Stimulated activated CD8-positive, alpha-beta memory T cell treated with anti-CD3 and anti-CD28 coated beads, Interleukin-4, amount 100 ng/mL, for 48 hours (primary cell): ENCODE measurements at places on chromosomes 2 and 18.

DNA sequence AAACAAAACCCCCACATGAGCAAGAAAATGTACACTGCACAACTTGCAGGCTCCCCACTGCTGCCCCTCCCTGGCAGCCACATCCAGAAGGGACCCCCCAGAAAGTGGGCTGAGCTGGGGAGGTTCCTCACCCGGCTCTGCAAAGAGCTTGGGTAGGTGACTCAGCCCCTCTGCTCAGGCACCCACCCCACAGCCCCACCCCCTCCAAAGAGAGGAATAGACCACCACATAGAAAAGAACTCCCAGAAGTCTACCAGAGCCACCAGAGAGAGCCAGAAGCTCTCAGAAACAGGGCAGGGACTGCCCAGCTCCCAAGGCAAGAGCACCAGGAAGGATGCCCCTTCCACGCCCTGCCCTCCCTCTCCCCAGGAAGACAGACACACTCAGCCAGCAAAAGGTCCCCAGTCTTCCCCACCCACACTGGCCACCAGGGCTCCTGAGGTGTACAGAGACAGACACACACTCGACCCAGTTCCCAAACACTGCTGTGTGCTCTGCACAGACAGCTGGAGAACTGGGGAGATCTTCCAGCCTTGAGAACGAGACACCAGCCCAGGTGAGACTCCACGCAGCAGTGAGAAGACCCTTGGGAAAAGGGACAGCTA is 28.2 kb downstream of the BIN1 start:
- DNase-seq: peak; percentile 41

DNA sequence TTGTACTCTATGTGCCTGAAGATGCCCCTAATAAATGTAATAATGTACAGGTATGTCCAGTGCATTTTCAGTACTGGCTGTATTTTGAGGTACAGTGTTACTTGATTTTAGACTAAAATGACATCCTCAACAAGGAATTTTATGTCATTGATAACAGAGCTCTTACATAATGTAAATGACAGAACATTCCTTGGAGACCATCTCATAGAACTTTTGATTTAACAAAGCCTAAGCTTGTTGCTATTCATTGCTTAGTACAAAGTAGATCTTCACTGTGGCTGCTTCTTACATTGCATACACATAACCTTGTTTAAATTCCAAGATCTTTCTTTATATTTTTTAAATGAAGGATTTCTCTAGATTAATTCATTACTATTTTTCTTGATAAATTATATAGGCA is 24.1 kb downstream of the DYNC1I2 start:
- no peak for DNase-seq

GRCh38 chr2:16931441-16931840 is 265.8 kb upstream of the CYRIA start:
- DNase-seq: no peak

GRCh38 chr2:202765436-202765835 is 106.1 kb downstream of the ICA1L start:
- DNase-seq: no peak

- DNase-seq: no peak
Observed at GRCh38 chr2:165305391-165306096, 66.3 kb downstream of the SCN2A start.

DNA sequence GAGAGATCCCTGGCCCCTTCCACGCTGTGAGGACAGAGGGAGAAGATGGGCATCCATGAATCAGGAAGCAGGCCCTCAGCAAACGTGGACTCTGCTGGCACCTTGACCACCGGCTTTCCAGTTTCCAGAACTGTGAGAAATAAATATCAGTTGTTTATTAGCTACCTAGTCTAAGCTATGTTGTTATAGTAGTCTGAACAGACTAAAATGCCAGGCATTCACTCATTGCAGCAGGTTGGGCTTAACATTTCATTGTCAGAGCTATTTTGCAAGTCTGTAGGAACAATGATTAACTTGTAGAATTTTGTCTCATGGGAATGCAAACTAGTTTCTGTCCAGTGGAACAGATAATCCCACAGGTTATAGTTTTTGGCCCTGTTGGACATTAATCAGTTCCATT is 24.8 kb upstream of the TBC1D8 start:
- DNase-seq: no peak

DNA sequence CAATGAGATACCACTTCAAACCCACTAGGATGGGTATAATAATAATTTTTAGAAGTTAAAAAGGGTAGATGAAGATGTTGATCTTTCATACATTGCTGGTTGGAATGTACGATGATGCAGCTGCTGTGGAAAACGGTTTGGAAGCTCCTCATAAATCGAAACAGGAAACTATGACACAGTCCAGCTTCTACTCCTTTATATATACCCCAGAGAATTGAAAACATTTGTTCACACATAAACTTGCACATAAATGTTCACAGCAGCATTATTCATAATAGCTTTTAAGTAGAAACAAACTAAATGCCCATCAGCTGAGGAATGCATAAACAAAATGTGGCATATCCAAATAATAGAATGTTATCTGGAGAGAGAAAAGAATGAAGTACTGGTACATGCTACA is 95.0 kb downstream of the STRADB start:
- DNase-seq: no peak

DNA sequence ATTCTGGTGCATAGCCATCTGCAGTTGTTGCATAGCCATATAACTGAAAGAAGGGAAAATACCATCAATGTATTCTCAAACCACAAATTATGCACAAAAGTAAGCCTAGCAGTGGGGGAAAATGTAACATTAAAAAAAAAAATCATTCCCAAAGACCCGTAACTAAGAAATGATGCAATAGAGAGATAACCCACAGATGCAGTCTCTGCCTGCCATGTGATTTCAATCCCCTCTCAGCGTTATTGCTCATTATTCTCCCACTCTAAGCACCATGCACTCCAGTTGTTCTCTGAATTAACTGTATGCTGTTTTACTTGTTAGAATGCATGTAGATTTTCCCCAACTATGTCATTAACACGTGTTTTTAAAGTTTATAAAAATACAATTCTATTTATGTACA is 14.1 kb downstream of the DSC1 start:
- DNase-seq: no peak

DNA sequence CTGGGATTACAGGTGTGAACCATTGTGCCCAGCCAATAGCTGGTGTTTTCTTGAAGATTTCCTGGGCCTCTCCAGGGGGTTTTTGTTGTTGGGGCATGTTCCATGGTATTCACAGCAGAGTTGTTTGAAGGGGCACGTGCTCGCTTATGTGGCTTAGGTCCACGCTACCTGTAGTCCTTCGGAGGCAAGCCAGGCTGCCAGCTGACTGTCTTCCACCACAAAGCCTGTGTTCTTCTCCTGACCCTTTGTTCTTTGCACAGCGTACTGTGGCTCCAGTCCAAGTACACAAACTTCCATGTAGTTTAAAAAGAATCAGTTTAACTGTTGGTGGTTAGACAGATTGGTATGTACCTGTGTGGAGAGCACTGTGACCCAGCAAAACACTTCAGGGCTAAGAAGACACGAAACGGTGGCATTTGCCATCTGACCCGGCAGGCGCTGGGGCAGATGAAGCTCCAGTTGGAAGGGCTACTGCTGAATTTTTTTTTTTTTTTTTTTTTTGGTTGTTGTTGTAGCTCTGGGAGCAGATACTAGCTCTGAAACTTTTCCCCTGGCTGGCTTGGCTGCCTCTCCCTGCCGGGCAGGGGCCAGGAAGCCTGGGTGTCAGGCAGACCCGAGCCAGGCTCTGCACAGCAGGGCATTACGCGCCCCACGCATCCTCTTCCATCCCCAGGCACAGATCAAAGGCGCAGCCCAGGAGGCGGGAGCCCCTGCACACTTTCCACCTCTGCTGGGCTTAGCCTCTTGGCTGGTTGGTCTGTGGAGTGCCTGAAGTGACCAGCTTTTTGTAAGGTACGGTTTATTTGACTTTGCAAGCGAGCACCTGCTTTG is 5.7 kb downstream of the GREB1 start:
- DNase-seq: no peak

- DNase-seq: no peak
Observed at GRCh38 chr2:10387033-10387432, 61.1 kb downstream of the ODC1 start.

DNA sequence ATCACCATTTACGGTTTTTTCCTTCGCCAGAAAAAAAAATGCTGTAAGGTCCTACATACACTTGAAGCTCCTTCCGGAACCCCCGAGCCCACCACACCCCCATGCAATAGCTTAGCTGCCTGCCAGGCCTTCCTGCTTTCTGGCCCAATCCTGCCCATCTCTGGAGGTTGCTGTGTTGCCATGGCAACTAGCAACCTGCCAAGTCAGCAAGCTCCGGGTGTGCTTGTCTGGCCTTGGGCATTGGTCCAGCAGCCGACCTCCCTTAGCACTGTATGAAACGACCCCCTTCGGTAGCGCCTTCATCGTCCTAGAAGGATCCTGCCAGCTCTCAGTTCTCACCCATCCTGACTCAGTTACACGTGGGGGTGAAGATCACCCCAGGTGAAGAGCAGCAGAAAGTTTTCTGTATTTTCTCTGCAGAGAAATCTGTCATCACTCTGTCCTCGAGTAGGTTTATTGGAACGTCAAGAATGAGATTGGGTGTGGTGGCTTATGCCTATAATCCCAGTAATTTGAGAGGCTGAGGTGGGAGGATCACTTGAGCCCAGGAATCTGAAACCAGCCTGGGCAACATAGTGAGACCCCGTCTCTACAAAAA is 47.4 kb upstream of the MTCL1 start:
- no peak for DNase-seq

DNA sequence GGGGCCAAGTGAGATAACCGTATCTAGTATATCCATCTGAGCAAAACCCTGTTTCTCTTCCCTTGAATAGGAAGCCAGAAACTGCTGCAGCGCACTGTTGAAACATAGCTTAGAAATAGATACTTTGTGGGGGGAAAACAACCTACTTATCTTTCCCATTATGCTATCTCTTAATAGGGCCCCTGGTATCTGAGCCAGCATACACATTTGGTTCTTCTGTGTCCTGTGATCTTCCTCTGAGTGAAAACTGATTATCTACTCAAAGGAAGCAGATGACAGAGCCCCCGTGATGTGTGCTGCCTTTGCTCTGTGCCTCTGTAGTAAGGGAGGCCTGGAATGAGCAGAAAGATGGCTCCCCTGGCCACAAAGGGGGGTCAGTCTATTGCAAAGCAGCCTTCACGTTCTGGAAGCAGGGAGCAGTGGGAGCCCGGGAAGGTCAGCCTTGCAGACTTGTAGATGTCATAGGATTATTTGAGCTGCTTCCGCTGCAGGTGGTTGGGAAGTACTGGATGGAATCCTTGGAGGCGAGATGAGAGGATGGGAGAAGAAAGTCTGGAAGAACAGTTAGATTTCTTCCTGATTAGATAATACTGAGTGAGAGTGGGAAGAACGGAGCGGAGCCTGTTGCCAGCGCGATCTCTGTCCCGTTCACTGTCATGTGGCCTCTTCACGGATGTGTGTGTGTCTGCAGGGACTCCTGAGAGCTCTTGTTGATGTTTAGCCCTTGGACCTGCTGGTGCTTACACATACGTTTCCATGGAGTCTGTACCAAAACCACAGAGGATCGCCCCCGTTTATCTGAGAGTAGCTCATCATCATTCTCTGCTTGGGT is 150.1 kb downstream of the AGAP1 start:
- DNase-seq: no peak

GRCh38 chr2:18501729-18502128 is 58.7 kb downstream of the RDH14 start:
- DNase-seq: no peak

DNA sequence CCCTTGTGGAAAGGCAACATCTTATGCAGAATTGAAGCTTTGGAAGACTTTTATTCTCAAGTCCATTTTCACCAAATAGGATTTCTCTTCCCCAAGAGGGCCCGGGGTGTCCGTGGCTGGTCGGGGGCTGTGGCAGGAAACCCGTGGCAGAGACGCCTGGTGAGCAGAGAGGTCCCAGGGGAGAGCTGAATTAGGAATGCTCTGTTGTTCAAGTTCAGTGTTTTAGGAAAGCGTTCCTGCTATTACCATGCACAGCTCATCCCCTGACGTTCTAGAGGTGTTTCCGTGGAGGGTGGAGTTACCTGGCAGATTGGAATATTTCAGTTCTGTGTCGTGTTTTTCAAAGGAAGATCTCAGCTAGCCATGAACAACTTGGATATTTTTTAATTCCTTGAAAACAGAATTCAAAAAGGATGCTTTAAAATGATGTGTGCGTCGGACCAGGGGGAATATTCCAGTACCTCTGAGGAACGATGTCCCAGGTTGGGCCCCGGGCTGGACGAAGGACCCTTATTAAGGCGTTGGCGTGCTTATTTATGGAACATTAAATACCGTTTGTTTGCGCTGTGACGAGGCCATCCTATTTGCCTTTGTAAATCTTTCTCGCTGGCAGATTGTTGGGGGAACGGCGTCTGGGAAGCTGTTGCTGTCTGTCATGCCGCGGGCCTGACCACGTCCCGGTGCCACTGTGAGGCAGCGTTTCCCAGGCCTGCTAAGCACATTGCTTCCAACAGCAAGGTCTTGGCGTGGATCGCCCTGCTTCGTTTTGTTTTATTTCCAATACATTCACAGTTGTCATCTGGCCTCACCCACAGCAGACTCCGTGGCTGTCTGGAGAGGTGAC is 8.2 kb downstream of the NFATC1 start:
- no peak for DNase-seq

- no peak for DNase-seq
Observed at GRCh38 chr2:238167344-238167715, 8.6 kb downstream of the ERFE start.

DNA sequence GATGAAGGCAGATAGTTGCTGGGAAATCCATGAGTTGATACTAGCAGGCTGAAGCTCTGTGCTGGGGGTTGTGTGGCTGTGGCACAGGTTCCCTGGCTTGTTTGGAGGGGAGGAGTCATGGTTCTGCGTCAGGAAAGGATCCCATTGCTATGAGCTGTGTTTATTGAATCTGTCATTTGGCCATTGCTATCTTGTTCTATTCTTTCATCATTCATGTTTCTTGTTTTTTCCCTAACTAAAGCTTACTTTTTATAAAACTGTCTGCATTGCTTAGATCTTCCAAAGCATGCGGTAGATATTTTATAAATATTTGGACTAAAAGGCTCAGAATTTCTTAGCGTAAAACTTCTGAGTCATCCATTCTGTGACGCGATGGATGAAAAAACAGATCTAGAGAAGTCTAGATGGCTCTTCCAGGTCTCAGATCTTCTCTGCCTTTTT is 335.3 kb downstream of the PTPRM start:
- no peak for DNase-seq

DNA sequence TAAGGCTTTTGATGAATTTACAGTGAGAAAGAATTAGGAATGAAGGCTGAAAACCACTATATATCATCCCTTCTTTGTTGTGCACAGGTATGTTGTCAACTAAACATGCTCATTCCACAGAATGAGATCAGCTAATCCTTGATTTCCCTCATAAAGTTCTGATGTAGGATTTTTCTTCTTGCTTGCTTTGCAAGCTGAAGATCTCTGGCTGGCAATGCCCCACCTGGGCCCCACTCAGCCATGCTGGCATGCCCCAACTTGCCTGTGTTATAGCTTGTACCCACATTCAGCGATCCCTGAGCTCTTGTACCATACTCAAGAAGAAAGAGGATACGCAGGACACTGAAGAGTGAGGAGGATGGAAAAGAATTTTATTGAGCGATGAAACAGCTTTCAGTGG is 18.0 kb upstream of the SERPINB11 start:
- no peak for DNase-seq

DNA sequence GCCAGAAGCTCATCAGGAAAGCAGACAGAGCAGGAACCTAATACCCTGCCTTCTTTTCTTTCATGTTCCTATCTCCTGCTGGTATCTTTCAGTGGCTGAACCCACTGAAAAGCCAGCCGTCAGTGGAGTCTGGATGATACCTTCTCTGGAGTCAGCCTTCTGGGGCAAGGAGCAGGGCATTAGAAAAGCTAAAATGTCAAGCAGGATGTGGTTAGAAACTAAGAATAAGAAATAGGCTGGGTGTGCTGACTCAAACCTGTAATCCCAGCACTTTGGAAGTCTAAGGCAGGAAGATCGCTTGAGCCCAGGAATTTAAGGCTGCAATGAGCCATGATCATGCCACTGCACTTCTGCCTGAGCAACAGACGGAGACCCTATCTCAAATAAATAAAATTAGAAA is 642.0 kb upstream of the FSHR start:
- DNase-seq: no peak
